A172 (cell line): ENCODE measurements at places on chromosomes 13 and 19.

- DNase-seq = no peak
These were observed 51.2 kb downstream of the FLT3 start for GRCh38 chr13:28049215-28049614.

- no peak for DNase-seq
These were observed 34.4 kb downstream of the DHRS12 start for GRCh38 chr13:51769455-51770127.

DNA sequence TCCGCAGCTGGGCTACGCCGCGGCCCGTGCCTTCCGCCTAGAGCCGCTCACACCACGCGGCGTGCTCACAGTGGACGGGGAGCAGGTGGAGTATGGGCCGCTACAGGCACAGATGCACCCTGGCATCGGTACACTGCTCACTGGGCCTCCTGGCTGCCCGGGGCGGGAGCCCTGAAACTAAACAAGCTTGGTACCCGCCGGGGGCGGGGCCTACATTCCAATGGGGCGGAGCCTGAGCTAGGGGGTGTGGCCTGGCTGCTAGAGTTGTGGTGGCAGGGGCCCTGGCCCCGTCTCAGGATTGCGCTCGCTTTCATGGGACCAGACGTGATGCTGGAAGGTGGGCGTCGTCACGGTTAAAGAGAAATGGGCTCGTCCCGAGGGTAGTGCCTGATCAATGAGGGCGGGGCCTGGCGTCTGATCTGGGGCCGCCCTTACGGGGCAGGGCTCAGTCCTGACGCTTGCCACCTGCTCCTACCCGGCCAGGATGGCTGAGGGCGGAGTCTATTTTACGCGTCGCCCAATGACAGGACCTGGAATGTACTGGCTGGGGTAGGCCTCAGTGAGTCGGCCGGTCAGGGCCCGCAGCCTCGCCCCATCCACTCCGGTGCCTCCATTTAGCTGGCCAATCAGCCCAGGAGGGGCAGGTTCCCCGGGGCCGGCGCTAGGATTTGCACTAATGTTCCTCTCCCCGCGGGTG is 7.4 kb downstream of the DBP start:
- DNase-seq = no peak

DNA sequence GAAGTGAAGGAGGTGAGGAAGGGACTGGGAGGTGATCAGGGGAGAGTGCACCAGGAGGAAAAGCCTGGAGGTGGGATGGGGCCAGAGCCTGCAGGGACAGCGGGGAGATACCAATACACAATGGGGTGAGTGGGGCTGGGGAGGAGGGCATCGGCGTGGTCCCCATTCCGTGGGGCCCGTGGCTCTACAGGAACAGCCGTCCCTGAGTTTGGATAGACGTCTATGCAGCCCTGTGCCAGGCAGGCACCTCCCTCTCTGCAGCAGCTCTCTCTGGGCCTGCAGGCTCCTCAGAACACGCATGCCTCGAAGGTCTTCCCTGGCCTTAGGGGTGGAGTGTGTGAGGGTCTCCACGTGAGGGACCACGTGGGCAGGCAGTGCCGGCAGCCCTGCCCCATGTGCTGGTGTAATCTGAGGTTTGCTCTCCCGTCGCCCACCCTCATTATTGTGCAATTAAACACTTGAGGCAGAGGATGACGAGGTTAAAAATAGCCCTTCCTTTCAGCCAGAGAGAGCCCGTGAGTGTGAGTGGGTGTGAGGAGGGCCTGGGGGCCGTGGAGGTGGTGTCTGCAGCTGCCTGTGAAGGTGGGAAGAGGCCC is 16.5 kb downstream of the C2CD4C start:
- DNase-seq = no peak

- DNase-seq = peak; percentile 11
These were observed 1.6 kb upstream of the CLEC11A start for GRCh38 chr19:50721441-50722137.

DNA sequence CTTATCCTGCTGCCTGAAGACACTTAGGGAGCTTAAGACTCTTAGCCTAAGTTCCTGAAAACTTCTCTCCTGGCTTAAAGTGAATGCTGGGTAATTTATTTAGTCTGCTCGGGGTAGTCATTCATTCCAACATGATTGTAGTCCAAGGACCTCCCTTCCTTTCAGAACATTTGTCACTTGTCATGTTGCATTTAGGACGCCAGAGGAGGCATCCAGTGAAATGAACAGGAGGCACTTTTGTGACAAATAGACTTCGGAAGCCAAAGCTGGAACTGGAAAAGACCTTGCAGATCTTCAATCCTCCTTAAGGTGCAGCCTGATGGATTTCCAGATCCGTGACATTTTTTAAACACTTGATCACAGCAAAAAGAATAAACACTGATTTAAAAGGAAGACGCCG is 95.1 kb downstream of the DNAJC15 start:
- DNase-seq = no peak

DNA sequence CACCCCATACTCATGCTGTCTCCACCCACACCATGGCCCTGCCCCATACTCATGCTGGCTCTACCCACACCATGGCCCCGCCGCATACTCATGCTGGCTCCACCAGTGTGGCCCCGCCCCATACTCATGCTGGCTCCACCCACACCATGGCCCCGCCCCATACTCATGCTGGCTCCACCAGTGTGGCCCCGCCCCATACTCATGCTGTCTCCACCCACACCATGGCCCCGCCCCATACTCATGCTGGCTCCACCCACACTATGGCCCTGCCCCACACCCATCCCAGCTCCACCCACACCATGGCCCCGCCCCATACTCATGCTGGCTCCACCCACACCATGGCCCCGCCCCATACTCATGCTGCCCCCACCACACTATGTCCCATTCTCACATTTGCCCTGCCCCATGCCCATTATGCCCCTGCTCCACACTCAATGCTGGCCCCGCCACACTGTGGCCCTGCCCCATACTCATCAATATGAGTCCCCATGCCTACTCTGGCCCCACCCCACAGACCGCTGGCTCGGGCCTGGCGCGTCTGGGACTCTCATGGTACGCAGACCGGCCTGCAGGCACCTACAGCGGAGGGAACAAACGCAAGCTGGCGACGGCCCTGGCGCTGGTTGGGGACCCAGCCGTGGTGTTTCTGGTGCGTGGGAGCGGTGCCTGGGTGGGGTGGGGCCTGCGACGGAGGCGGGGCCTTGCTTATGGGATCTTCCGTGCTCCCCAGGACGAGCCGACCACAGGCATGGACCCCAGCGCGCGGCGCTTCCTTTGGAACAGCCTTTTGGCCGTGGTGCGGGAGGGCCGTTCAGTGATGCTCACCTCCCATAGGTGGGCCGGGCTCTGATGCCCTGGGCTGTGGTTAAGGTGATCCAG is 3.7 kb upstream of the ARHGAP45 start:
- no peak for DNase-seq

GRCh38 chr19:41734585-41734984 is 20.7 kb upstream of the CEACAM6 start:
- no peak for DNase-seq
